Lung microvascular endothelial cell (primary cell): ENCODE measurements at places on chromosomes 5 and 9. TPM values are rescaled to one million over a fixed set of nuclear protein-coding genes. Genes with fewer than 3 reads are reported as not detected.
A peak's percentile ranks its signal among the peaks of the same experiment; 100 is the strongest.

DNA sequence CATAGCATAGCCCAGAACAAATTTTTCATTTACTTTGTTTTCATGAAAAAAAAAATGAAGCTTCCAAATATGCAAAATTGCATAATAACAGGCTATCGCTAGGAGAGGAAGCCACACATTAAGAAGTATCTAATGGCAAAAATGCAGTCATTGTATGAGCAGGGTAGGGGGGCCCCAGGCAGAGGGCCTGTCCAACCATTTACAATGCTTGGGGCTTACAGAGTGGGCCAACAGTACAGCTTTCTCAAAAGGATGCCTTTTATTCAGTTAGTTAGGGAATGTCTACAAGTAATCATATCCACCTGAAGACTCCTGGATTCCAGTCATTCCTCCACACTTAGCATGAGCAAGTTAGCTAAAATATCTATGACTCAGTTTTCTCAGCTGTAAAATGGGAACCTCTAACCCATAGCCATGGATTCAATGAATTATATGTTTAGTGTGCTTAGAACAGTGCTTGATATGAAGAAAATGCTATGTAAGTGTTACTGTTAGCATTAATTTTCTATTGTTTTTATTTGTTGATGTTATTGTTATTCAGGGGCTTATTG is 117.7 kb downstream of the GAS1 start:
- no peak for DNase-seq

GRCh38 chr5:172721455-172722326 is 49.3 kb downstream of the DUSP1 start:
- peak; percentile 94 for DNase-seq

DNA sequence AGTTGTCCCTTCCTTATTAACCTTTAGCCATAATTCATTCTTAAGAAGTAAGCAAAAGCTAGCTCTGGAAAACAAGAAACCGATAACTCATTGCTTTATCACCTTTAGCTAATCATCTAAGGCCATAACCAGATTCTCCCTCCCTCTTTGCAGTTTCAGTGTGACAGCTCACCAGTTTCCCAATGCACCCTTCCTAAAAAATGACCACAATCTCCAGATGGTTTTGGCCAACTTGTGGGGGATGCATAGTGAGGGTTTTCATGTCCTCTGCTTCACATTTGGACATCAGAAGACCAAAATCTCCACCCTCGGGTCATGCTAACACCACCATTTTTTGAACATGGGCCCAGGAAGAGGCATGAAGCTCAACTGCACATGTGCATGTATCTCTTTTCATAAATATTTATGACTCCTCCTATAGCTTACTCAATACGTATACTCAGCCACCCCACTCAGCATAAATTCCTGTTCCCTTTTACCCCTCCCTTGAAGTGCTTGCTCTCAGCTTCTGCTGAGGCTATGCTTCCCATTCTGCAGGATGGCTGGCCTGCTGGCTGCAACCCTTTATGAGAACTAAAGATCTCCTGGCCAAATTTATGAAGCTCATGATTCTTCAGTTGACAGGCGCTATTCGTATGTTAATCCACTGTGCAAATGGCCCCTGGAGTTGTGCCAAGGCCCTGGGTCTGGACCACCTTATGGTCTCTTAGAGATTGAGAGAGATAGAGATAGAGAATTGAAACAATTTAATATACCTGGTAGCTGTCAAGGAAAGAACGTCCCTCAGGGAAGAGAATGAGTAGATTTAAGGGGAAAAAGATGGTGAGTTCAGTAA is 14.8 kb downstream of the PPP3R2 start:
- DNase-seq: no peak

GRCh38 chr5:107058235-107058634 is 612.5 kb downstream of the EFNA5 start:
- DNase-seq: no peak

- peak; percentile 1 for DNase-seq
Measured at GRCh38 chr9:20985851-20986600, 45.4 kb downstream of the HACD4 start.

GRCh38 chr5:23445573-23445972 is 61.8 kb upstream of the PRDM9 start:
- no peak for DNase-seq

DNA sequence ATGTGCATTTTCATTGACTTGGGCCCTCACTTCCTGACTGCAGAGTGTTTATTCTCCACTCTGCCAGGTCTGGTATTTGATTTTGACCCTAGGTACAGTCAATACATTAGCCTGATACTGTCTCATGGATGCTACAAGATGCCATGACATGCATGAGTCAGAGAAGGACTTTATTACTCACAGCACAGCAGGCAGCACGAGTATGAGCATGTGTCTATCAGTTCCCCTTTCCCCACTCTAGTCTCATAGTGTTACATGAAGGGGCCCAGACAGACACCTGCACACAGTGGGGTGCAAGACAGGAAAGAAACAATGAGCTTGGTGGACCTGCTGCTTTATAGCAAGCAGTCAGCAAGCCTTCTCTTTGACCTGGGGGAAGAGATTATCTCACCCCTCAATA is 19.6 kb downstream of the ITGA2 start:
- DNase-seq: no peak

- DNase-seq: no peak
Measured at GRCh38 chr9:129209109-129209508, 31.0 kb upstream of the IER5L start.

Gene SOWAHA
- not detected in 2 replicates for total RNA-seq
